ENCODE measurements at places on chromosomes 7 and 10. TPM values are rescaled to one million over a fixed set of nuclear protein-coding genes. Genes with fewer than 3 reads are reported as not detected.

The CUBN gene
- 1.2 TPM for total RNA-seq

The ZNF777 gene
- 4.5 TPM for total RNA-seq

The EBF3 gene
- 0.82 TPM for total RNA-seq

The H2BK1 gene
- total RNA-seq: not detected

The EVX1 gene
- not detected for total RNA-seq

The INHBA gene
- 12.6 TPM for total RNA-seq

The MKX gene
- total RNA-seq: 1.6 TPM

All from frontal cortex (tissue), 4 donors.